ENCODE measurements at places on chromosomes 7 and 10. TPM values are rescaled to one million over a fixed set of nuclear protein-coding genes. Genes with fewer than 3 reads are reported as not detected.
A peak's percentile ranks its signal among the peaks of the same experiment; 100 is the strongest.

- DNase-seq: no peak
Measured at GRCh38 chr7:7375538-7375937, 160.1 kb downstream of the COL28A1 start.

GRCh38 chr7:106476751-106477150 lies 184.2 kb downstream of the CCDC71L start:
- DNase-seq: no peak

DNA sequence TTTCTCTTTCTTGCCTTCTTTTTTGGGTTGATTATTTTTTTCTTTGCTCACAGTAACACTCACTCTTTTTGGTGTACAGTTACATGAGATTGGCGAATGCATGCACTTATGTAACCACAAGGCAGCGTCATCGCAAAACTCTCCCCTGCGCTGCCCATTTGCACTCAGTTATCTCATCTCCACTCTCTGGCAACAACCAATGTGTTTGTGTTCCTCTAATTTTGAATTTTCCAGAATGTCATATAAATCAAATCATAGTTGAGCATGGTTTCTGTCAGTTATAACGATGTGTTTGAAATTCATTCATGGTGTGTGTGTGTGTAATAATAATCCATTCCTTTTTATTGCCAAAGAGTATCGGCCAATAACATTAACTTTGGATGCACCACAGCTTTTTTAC lies 23.0 kb upstream of the IGFBP3 start:
- no peak for DNase-seq

DNA sequence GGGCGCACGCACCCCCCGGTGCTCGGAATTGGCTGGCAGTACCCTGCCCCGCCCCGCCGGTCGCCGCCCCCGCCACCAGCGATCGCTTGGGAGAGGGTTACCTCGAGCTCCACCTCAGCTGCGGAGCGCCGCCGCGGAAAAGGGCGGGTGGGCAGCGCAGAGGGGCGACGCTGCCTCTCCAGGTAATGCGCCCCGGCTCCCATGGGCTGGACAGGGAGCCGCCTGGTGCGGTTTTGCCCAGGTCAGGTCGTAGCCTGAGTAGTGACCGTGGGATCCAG lies 1.3 kb downstream of the PFKFB3 start:
- peak; percentile 66 for DNase-seq

EPHB6 gene
- 16.0 TPM for total RNA-seq

- no peak for DNase-seq
Measured at GRCh38 chr7:80480566-80480965, 31.3 kb downstream of the GNAT3 start.

DNA sequence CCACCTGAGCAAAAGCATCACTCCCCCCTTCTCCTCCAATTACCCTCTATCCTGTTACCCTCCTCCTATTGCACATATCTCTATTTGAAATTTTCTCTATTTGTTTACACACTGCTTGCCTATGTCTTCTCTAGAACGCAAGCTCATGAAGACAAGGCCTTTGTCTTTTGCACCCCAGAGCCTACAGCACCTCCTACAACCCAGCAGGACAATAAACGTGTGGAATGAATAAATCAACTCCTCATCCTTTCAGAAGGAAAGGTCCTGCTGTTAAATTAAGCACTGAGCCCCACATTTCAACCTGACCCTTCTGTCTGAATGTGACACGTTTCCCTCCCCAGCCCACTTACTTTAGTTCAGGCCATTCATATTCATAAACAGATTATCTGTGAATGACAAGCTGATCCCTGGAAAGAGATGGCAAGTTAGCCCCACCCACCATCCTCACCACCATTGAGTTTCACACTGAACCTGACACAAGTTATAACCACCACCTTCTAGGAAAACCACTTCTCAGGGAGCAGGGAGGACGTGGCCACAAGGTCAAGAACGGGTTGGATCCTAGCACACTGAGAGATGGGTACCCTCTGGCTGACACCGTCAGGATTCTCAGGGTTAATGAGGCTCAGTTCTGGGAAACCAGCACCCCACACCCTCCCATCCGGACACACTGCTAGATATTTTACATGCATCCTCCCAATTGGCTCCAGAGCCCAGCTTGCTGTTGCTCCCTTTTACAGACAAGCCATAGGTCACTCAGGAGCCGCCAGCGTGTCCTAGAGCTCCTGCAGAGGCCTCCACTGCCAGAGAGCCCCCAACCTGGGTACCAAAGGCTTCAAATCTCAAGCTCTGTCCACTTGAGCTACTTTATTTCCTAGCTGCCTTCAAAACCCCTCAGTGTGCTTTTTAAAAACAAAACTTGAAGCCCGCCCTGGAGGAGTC lies 934 bp downstream of the PRTFDC1 start:
- DNase-seq: no peak

Data from activated naive CD4-positive, alpha-beta T cell treated with anti-CD3 and anti-CD28 coated beads, Interleukin-2, amount 50 U/mL, for 72 hours (primary cell).